CD4-positive, alpha-beta T cell (primary cell): ENCODE measurements at places on chromosomes 3 and 15.

GRCh38 chr15:42427429-42428223 lies 63.3 kb downstream of the ZNF106 start:
- DNase-seq: no peak

GRCh38 chr3:54225841-54226528 lies 103.6 kb downstream of the CACNA2D3 start:
- DNase-seq: no peak

- no peak for DNase-seq
Measured at GRCh38 chr3:35598804-35599203, 40.5 kb upstream of the ARPP21 start.

GRCh38 chr15:40092256-40092978 lies 16.3 kb downstream of the BMF start:
- DNase-seq: no peak

DNA sequence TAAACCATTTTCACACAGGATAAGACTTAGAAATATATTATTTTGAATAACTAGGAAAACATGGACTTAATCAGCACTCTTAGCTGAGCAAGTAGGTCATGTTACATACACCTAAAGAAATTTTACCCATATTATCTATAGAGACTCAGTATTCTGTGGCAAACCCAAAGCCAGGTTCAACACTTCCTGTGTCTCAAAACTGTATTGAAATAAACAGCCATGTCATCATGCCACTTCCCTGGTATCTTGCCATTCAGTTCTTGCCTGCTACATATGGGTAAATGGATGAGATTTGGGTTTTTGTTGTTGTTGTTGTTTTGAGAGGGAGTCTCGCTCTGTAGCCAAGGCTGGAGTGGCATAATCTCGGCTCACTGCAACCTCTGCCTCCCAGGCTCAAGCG lies 141.5 kb upstream of the PLXND1 start:
- no peak for DNase-seq

DNA sequence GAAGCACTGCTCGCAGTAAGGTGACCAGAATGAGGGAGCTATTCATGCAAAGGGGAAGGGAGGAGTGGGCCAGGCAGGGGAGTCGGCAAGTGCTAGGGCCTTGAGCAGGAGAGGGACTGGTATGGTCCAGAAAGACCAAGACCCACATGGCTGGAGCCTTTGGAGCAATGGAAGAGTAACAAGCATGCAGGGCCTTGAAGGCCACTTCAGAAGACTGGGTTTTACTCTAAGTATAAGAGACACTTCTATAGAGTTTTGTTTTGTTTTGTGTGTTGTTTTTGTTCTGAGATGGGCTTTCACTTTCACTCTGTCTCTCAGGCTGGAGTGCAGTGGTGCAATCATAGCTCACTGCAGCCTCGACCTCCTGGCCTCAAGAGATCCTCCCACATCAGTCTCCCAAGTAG lies 42.0 kb downstream of the BFSP2 start:
- DNase-seq: peak; percentile 11

DNA sequence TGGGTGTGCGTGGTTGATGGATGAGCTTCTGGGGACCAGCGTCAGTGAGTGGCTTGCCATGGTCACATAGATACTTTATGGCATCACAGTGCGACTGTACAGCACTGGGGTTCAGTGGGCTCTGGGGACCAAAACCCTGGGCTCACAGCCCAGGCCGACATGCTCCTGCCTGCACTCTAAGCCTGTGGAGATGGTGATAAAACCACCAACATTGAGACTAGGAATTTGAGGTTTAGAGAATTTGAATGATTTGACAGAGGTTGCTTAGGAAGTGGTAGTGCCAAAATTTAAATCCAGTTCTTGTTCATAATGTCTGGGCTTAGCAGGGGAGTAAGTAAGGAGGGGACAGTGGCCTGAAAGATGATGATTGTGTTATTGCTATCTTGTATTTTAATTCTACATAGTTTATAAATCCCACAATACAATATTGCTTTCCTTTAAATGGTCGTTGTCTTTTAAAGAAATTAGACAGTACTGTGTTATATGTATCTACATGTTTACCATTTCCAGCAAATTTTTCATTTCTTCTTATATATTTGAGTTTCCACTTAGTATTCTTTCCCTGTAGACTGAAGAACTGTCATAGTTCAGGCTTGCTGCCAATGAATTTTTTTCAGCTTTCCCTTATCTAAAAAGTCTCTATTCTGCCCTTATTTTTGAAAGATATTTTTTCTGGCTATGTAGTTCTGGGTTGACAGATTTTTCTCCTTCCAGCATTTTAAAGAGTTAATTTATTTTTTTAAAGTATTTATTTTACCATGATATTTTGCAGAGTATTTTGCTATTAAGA lies 235.4 kb upstream of the RGMA start:
- DNase-seq: no peak

DNA sequence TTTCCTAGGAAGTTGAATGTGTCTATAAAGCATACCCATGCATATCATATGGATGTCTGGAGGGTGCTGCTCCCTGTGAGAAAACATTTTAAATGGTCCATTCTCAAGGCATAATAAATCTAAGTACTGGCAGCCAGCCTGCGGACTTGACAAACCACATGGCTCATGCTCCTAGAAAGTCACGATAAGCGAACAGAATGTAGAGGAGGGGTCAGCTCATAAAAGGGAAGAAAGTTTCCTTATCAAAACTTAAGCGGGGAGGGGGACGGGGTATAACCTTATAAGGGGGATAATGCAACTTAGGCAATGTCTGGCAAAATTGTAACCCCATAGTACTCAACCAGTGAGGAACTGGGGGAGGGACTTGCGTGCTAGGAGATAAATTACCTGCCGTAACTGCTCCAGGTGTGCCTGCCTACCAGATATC lies 159.8 kb upstream of the LMCD1 start:
- DNase-seq: no peak

DNA sequence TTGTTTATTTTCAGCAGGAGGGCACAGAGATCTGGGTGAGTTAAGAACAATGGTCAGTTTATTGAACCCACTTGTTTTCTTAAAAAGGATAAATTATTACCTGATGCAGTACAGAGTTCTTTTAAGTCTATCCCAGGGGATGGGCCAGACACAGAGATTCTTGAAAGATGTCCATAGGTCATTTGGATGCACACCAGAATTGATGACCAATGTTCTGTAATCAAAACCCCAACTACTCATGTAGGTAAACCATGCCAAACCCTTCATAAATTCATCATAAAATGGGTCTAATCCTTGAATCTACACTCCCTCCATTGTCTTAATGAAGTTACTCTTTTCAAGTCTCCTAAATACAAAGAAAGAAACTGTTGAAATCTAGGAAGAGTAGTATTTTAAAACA lies 273.0 kb upstream of the COL8A1 start:
- DNase-seq: no peak

GRCh38 chr15:90620379-90621067 lies 90.8 kb downstream of the CRTC3 start:
- DNase-seq: peak; percentile 10

DNA sequence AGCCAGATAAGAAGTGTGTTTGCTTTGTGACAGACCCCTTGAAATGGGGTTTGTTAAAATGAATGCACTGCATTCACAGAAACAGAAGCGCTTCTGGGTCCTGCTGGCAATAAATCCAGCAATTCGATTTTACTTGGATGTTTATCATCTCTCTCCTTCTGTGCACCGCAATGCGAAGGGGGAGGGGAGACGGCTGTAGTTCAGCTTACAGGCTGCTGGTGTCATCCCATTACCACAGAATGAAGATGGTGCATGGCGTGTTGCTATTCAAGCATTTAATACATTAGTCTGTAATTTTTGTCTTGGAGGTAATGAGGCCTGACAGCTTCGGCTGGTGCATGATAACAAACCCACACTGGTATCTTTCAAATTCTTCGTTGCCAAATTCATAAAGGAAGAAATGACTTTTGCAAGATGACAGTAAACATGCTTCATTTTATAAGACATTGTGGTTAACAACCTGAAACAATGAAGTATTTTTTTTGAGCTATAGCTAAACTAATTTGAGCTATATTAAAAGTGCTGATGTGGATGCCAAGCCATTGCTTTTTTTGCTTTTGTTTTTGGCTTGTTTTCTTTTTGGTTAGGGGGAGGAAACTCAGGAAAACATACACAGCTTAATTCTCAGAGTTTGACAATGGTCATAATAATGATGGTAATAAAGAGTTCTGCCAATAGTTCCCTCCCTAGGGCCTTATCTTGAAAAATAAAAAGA lies 418.3 kb downstream of the OTOL1 start:
- DNase-seq: no peak

- DNase-seq: no peak
Measured at GRCh38 chr15:70033529-70034140, 64.1 kb downstream of the TLE3 start.

- DNase-seq: no peak
Measured at GRCh38 chr3:89803711-89804110, 696.3 kb downstream of the EPHA3 start.

- DNase-seq: no peak
Measured at GRCh38 chr3:110253794-110254193, 817.8 kb upstream of the NECTIN3 start.

- DNase-seq: no peak
Measured at GRCh38 chr3:31896648-31897433, 84.2 kb downstream of the OSBPL10 start.

- no peak for DNase-seq
Measured at GRCh38 chr3:190306513-190307163, 15.6 kb downstream of the CLDN1 start.

DNA sequence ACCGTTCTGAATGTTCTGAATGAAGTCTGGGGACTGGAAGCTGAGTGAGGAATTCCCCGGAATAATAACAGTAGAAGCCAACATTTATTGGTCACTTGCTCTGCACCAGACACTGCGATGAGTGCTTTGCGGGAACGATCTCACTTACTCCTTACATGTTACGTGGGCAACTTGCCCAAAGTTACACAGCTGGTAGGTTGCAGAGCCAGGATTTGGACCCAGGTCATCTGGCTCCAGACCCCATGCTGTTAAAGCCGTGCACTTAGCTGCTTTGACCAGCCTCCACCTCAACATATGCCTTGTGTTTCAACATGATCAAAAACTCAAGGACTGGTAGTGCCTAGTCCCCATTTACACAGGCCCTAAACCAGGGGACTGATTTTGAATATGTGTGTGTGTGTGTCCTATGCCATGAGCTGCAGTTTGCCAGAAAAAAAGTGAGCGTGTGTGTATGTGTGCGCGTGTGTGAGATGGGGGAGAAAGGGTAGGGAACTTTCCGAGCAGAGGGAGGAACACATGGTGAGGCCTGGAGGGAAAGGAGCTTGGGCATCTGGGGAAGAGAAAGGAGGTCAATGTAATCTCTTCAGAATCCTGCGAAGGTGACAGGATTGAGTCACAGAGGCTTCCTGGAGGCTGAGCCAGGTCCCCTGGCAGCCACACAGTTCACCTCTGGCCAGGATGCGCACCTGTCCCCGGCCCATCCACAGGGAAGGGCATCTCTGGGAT lies 28.9 kb downstream of the LINGO1 start:
- no peak for DNase-seq
